ENCODE measurements at places on chromosomes 16 and 17.

DNA sequence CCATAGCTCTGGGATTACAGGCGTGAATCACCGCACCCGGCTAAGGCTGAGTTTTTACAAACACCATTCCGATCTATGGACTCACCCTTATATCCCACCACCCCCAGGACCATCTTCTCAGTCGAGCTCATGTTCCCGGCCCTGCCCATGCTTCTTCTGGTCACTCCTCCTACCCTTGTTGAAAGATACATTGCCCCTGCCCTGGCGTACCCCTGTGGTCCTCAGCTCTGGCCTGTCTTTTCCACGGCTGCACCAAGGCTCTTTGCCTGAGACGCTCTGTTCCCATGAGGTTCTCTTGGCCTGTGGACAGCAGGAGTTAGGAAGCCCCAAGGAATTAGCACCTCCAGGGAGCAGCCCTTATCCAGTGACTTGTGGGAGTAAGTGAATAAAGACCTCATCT lies 379.4 kb upstream of the TNRC6C start:
- DNase-seq, result no peak

GRCh38 chr16:87491522-87492290 lies 1.1 kb downstream of the ZCCHC14 start:
- no peak for DNase-seq

GRCh38 chr17:19578545-19578944 lies 44.9 kb downstream of the SLC47A1 start:
- DNase-seq, result no peak

DNA sequence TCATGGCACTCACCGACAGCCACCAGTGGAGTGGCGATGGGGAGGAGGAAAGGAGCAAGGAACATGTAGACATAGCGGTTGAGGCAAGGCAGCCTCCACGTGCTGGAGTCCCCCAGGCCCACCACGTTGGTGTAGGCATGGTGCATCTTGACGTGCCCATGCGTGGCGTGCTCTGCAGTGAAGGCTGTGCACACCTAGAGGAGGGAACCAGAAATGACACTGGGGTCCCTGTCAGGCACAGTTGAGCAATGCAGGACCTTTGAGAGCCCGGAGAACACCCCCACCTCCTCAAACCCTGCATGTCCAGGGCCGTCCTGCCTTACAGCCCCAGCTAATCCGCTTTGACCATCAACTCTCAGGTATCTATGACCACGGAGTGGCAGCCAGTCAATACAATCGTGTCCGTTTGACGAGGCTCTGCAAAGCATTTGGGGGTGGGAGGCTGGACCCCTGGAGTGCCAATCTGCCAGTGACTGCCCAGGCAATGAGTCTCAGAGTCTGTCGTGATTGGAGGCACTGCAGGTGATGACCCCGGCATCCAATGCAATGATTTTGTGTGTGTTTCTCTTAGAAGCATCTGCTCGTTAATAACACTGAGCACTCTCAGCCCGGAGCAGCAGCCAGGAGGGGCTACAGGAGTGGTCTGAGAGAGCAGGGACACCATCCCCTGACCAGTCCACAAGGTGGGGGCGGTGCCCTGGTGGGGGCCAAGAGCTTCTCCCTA lies 9.9 kb upstream of the FDXR start:
- DNase-seq, result no peak

- no peak for DNase-seq
Observed at GRCh38 chr16:49348408-49349176, 25.0 kb upstream of the C16orf78 start.

DNA sequence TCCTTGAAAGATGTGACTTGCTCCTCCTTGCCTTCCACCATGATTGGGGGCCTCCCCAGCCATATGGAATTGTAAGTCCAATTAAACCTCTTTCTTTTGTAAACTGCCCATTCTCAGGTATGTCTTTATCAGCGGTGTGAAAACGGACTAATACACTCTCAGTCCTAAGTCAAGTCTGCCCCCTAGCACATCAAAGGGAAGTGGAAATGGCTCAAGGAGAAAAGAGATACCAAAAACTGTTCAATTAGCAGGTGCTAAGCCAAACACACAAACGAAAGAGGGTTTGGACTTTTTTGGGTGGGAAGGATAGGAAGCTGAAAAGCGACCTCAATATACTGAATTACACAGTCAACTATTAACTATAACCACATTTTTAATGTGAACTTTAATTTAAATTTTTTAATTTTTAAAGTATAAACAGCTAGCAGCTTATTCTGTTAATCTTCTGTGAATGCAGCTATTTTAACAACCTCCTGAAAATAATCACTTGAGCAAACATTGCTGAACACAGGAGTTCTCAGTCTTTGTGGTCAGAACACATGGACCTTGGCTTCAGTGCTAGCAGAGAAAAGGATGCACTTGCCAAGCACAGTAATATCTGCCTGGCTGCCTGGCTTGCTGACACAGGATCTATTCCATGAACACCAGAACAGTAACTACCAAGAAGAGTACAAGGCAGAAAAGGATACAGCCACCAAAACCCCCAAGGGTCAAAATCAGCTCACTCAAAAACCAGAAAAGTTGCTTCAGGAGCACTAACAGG lies 10.9 kb downstream of the ZNF18 start:
- no peak for DNase-seq

GRCh38 chr16:53457670-53458069 lies 23.4 kb downstream of the RBL2 start:
- DNase-seq, result peak; percentile 44

DNA sequence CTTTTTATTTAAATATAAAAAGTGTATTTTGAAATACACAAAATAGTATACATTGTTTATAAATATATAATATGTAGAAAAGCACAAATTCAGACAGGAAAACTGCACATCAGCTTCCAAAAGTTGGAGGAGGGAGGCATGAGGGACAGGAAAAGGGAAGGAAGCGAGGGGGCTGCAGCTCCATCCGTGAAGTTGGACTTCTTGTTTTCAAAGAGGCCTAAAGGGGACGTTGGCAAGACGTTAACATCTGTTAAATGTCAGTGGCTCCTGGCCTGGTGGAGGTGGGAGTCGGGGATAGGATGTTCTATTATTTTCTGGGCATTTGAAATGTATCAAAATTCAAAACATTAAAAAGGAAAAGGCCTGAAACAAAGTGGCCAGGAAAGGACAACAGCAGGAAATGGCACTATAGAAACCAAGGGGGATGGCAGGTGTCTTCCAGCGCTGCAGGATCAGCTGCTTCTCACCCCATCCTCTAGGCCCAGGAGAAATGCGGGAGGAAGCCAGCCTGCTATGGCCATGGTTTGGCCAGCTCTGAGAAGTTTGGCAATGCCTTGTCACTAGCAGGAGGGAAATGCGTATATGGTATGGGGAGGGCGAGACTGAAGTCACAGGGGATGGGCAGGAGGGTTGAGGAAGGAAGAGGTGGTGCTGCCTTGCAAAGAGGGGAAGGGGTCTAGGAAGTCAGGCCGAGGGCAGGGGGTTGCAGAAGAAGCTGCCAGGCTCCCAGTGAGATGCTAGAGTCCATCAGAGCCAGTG lies 6.4 kb downstream of the CMTM2 start:
- no peak for DNase-seq

DNA sequence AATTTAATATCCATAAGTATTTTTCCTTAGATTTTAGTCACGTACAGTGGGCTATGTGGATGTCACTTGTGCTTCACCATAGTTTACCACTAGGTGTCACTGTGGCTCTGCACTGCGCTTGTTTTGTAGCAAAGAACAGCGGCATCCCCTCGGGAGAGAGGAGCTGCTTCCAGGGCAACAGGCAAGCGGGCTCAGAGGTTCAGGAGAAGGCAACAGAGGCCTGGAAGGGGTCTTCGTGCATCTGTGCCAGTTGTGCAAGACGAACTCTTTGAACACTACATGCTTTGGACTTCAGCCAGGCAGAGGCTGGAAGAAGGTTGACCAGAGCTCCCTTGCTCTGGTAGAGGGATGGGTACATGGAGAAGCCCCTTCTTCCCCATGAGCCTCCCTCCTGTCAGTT lies 20.6 kb downstream of the CYB561 start:
- peak; percentile 57 for DNase-seq

DNA sequence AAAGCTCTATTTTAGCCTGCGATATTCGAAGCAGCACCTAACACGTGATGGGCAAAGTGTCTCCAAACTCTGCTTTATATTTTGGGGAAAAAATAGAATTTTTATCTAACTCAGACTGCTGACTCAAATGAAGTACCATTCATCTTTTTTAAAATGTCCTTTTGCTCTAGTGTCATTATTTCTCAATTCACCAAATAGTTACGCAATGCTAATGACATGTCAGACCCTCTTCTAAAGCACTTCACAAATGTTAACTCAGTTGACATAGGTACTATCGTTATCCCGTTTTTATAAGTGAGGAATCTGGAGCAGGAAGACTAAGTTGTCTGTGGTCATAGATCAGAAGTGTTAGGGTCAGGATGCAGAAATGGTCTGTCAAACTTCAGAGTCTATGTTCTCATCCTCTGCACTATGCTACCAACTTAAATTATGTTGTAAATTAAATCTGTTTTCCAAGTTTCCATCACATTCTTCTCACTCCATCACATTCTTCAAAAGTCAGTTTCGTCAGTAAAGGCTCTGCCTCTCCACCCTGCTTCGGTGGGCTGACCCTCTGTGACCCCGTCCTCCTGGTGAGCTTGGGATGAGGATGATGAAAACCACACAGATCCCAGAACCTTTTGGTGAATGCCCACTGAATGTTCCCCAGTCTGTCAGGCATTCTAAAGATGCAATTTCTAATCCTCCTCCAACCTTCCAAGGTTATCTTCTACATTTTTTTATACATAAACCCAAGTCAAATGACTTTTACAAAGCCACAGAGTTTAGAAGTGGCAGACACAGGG lies 102.8 kb downstream of the ADAMTS18 start:
- DNase-seq, result no peak

DNA sequence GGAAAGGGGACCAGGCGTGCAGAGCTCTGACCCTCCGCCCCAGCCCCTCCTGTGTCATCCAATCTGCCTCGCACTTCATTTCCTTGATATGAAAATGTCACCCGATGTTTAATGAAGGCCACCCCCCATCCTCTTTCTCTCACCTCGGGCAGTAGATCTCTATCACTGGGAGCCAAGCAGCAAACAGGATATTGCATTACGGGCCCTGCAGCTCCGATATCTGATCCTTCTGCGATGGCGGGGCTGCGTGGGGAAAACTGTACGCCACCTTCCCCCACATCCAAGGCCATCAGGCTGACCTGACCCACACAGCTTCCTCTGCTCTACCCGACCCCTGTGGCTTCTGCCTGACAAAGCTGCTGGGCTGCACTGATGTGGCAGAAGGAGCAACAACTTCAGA lies 74.9 kb downstream of the DYNLRB2 start:
- DNase-seq, result no peak

DNA sequence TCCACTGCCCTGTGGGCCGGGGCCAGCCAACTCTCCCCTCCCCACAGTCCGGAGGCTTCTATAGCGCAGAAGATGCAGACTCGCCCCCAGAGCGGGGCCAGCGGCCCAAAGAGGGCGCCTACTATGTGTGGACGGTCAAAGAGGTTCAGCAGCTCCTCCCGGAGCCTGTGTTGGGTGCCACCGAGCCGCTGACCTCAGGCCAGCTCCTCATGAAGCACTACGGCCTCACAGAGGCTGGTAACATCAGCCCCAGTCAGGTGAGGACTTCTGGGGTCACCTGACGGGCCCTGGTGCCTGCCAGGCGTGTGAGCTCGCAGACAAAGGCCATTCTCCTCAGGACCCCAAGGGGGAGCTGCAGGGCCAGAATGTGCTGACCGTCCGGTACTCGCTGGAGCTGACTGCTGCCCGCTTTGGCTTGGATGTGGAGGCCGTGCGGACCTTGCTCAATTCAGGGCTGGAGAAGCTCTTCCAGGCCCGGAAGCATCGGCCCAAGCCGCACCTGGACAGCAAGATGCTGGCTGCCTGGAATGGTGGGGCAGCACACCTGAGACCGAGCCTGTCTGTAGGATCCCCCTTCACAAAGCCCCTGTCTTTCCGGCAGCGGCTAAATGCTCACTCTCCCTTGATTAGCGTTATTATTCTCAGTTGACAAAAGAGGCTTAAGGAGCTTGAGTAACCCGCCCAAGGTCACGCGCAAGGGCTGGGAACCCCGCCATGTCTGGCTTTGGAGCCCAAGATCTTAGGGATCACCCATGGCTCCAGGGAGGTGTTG lies 3.9 kb downstream of the SPATA20 start:
- DNase-seq, result no peak

DNA sequence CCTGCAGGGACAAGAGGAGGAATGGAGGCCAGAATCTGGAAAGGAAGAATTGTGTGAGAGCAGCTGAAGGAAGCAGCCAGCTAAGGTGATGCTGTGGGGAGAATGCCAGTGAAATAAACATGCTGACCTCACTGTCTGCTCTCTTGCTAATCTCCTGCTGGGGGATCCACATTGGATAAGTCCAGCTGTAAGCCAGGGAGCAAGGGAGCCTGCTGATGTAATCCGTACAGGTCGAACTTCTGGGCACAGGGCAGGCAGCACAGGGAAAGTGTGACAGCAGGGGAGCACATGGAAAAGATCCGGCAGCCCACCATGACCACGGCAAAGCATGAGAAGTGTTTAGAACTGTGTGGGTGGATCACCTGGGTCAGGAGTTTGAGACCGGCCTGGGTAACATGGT lies 7.5 kb upstream of the XPO6 start:
- DNase-seq, result no peak

- DNase-seq, result no peak
Observed at GRCh38 chr16:59404509-59404908, 670.4 kb upstream of the GOT2 start.

DNA sequence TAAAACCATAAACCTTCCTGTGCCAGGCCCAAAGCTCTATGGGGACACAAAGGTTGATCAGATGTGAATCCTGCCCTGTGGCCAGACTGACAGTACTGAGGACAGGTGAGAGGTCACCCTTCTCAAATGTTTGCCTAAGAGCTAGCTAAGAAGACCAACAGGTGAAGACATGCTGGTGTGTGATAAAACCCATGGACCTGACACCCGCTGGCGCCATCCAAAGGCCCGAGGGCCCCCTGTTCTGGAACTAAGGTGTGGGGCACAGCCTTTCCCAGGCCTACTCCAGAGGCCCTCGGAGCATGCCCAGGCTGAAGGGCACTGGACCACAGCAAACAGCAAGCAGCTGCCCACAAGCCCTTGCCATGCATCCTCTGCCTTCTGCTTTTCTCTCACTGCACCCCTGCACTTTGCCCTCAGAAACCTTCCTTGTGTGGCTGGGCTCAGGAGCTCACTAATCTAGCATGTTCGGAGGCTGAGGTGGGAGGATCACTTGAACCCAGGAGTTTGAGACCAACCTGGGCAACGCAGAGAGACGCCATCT lies 5.2 kb upstream of the CDK3 start:
- DNase-seq, result no peak

DNA sequence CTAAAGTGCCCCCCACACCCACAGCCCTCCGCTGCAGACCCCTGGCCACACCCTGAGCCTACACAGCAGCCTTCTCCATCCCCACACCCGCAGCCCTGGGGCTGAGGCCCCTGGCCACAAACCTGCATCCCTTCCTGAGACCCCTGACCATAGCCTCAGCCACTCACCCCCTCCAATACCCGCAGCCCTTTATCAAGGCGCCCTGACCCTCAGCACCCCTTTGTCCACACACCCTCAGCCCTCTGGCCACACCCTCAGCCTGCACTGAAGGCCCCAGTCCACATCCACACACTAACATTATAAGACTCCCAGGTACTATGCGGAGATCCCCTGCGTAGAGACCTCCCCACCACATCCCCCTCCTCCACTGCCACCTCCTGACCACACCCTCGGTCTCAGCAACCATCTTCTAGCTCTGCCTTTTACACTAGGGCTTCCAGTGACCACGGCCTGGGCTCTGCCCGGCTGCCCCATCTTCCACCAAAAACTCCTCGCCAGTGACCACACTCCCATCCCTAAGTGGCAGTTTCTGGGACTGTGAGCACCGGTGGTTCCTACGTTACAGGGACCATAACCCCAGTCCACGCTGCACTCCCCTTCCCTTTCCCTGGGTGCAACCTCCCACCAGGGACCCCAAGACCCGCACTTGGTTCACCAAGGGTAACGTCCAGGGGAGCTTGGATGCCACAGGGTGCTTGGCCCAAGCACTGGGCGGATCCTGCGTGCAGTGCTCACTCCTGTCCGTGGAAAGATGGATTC lies 818 bp downstream of the TPPP3 start:
- DNase-seq, result no peak

Measured in activated T-cell treated with anti-CD3 and anti-CD28 coated beads for 1 hour (primary cell).